ENCODE measurements at places on chromosomes 11 and 22.
A peak's percentile ranks its signal among the peaks of the same experiment; 100 is the strongest.

- no peak for DNase-seq
Measured at GRCh38 chr11:88250566-88251242, 75.5 kb upstream of the RAB38 start.

- DNase-seq, result no peak
Measured at GRCh38 chr11:86577644-86578636, 94.5 kb downstream of the ME3 start.

DNA sequence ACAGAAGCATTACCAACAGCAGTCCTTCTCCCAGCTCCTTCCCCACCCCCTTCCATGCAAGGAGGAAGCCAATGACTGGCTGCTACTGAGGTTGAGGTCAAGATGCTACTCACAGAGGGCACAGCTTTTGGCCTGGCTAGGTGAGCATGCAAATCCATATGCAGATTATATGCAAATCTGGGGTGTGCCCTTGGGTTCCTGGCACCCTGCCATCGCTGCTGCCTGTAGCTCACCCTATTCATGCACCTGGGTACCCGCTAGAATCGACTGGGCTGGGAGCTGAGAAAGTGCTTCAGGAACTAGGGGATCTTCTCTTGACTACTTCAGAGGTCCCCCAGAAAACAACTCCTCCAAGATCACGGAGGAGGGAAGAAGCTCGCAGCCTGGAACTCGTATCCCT lies 4.0 kb downstream of the DSCAML1 start:
- DNase-seq, result no peak

DNA sequence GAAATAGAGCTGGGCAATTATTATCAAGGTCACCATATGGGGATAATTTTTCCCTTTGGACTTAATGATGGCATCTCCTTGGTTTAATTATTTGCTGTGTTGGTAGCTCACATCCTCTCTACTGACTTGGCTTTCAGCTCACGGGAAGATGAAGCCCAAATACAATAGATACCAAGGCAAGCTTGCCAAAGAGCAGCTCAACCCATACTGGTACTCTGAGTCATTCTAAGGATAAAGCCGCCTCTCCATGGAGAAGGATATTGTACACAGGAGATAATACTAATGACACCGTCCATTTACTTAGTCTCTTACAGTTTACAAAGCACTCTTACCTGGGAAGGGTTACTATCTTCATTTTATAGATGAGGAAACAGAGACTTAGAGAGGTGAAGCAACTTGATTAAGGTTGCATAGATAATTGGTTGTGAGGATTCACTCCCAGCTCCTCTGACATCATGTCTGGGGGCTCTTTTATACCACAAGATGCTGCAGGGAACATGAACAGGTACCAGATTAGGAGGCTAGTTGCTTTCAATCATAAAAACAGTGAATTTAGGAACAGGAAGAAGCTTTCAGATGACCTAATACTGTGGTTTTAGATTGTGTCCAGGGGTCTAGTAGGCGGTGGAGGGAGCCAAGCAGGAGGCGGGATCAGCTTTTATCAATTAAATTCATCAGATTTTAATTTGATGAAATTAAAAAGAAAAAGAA lies 48.3 kb upstream of the PICALM start:
- DNase-seq, result no peak

GRCh38 chr11:69671734-69672465 lies 3.3 kb downstream of the LTO1 start:
- DNase-seq, result no peak

DNA sequence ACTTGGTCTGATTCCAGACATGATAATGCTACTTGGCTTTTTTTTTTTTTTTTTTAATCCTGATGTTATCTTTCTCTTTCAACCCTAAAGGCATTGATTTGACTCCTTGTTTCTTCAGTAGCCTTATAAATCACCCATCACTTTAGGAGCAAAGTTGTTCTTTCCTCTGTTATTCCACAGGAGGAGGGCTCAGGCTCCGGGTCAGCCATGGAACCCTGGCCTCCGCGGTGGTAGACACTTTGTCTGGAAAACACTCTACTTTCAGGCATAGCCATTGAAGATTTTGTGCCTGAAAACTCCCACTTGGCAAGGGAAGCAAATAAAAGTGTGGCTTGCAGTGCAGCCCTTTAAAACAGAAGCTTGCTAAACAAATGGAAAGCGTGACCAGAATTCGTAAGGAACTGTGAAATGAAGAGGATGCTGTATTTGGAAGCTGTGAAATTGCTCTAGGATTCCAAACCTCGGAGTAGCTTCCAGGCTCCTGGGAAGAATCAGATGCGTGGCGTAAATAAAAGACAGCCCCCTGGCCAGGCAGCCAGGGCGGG lies 44.9 kb downstream of the ARHGAP8 start:
- no peak for DNase-seq

DNA sequence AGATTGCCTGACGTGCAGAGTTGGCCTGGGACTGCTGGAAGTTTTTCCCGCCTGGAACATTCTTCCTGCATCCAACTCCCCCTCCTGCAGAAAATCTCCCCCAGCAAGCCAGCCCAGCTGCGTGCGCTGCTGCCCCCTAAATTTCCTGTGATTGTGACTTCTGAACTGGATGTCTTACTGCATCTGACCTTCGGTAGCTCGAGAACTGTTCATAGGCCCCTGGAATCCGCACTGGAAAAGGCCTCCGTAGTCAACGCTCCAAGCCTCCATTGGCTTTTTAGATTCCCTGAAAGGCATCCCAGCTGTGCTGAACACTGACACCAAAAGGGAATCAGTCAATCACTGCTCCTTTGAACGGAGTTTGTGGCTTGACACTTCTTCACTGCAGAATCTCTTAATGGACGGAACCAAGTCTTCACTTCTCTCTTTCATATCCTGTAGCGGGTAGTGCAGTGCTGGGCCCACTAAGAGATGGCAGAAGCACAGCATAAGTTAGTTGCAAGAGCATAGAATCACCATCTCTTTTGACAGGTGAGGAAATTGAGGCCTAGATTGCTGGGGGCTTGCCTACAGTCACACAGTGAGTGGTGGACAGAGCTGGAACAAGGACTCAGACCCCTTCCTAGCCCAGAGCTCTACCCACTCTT lies 14.2 kb upstream of the RASD2 start:
- no peak for DNase-seq

- no peak for DNase-seq
Measured at GRCh38 chr22:42959576-42960509, 55.1 kb downstream of the PACSIN2 start.

- no peak for DNase-seq
Measured at GRCh38 chr11:14653090-14653489, 9.5 kb downstream of the PDE3B start.

DNA sequence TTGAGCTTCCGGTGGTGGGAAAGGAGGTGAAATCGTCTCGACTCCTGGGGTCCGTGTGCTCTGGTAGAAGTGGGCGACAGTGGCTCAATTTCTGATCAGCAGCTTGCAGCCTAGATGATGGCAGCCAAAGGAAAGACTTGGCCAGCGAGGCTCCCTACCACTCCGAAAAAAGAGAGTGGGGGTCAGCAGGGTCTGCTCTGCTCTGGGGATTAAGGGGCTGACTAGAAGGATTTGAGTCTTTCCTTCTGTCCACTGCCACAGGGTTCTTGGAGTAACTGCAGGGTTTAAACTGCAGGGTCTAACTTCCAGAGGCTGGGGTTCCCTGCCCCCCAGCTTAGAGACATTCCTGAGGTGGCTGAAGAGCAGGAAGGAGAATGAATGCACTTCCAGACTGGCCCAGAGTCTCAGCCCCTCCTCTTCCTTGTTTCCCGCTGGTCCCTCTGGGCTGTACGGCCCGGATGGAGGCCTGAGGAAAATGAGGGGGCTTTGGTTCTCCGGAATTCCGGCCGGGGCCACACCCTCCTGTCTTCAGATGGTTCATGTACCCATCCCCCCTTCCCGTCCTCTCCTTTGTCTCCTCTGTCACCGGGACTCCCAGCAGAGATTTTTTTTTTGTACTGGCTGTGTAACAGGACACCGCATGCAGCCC lies 907 bp downstream of the SERPINH1 start:
- DNase-seq, result no peak

DNA sequence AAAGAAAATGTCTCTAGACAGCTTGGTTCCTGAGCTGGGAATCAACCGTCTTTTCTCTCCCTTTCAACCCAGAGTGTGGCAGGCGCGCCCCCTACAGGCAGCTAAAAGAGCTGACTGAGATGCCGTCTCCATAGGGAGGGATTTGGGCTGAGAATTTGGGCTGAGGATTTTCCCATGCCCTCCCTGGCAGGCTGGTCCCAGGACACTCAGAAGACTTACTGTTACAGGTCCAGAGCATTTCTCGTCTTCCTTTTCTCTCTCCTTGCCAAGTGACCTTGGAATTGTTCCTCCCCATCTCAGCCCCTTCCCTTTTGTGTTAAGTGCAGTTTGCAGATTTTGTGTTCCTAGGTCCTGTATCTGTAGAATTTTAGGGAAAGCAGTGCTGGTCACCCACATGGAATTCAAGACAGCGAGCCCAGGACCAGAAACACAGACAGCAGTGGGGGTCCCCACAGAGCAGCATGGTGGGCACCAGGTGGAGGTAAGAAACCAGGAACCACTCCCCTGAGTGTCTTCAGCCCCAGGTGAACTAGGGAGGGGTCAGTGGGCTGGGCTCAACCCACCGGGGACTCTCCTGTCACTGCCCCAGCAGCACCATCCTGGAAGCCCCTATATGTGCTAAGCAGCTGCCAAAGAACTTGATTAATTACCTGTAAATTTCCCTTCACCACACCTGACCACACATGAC lies 9.9 kb upstream of the IGLL5 start:
- DNase-seq, result peak; percentile 75

GRCh38 chr11:77547863-77548551 lies 41.7 kb upstream of the AQP11 start:
- DNase-seq, result no peak

- DNase-seq, result no peak
Measured at GRCh38 chr11:134282121-134283045, 6.2 kb downstream of the GLB1L3 start.

DNA sequence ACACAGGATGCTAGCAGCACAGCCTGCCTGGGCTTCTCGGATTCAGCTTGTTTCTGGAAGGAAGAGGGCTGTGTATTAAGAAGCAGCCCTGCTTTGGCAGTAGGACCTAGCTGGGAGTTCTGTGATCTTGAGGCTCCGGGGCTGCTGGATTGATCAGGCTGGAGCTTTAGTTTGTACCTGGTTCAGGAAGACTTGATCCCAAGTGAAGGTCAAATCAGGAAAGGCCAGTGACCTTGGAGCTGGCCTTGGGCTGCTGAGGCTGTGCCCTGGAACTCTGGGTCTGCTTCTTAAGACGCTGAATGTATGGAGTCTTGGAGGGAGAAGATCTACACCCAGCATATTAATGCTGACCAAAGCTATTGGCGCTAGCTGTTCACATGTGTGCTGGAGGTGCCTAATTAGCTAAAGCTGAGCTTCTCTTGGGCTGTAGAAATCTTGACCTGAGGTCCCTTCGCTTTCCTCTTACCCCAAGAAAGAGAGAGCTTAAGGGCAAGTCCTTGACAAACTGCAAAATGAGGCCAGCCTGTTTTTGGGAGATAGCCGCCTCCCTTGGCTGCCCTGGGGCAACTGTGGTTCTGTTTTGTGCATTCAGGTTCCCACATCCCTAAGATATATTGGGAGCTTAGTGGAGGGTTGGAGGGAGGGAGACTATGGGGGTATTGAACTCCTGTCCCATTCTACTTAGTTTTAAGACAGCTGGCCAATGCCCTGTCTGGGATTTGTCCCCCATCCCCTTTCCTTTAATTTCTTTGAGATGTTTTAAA lies 135.9 kb downstream of the DBX1 start:
- no peak for DNase-seq

GRCh38 chr11:31656051-31656450 lies 146.5 kb downstream of the ELP4 start:
- no peak for DNase-seq

DNA sequence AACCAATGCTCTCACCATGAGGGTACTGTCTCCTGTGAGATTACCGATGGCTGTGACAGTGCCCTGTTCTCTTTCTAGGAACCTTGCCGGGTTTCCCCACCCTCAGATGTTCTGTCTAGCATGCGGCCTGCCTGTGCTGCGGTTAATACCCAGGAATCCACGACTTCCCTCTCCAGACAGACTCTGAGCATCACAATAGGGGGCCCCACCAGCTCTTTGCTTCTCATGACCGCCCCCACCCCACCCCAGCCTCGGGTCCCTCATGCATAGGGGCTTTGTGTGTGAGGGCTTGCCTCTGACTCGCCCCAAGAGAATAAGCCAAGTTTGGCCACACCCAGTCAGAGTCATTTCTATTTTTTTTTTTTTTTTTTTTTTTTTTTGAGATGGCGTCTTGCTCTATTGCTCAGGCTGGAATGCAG lies 10.3 kb downstream of the PARVG start:
- DNase-seq, result no peak

GRCh38 chr11:34126959-34127848 lies 21.8 kb downstream of the NAT10 start:
- no peak for DNase-seq

GRCh38 chr11:63761188-63761587 lies 7.4 kb downstream of the ZFTA start:
- no peak for DNase-seq

GRCh38 chr11:10310301-10310841 lies 5.5 kb downstream of the ADM start:
- no peak for DNase-seq

DNA sequence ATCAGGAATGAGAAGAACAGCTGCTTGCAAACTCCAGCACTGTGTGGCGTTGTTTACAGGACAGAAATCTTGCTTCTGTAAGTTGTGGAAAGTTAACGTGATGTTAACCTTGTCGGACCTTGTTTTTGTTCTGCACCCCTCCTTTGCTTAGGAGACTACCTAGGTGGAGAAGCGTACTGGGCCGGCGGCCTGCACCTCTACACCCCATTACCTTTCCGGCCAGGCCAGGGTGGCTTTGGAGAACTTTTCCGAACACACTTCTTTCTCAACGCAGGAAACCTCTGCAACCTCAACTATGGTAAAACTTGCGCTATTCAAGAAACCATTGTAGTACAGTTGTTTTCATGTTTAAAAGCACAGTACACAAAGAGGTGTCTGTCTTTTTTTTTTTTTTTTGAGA lies 33.7 kb downstream of the SAMM50 start:
- DNase-seq, result no peak

GRCh38 chr11:6260207-6260726 lies 629 bp downstream of the CCKBR start:
- no peak for DNase-seq

DNA sequence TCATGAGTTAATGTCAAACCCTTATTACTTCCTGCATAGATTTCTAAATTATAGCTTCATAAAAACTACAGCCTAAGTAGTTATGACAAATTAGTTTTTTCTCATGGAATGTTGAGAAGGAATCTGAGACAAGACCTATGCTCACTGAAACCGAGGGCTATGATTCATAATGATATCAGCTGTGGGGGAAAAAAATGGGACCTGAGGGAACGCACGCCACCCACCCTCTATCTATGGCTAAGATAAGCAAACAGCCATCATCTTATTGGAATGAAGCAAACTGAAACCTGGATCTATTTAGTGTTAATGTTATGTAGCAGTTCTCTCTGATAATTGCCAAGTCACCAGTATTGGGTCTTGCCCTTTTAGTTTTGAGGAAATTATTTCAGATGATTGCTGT lies 906.9 kb upstream of the RAG2 start:
- no peak for DNase-seq

GRCh38 chr22:41911001-41911611 lies 3.8 kb downstream of the SHISA8 start:
- no peak for DNase-seq

GRCh38 chr11:120555433-120555773 lies 43.9 kb downstream of the GRIK4 start:
- DNase-seq, result no peak

- no peak for DNase-seq
Measured at GRCh38 chr11:78179459-78180071, 8.9 kb downstream of the KCTD21 start.

GRCh38 chr11:134586726-134587125 lies 174.7 kb upstream of the B3GAT1 start:
- no peak for DNase-seq
